Effector memory CD4-positive, alpha-beta T cell (primary cell): ENCODE measurements at places on chromosomes 1 and 21.

- no peaks in the 10 kb centered on the region for H3K4me1 ChIP-seq
- H3K27ac ChIP-seq: no peak overlapping the region
- H3K27me3 ChIP-seq: no peaks in the 10 kb centered on the region
- no peak overlapping the region for H3K4me3 ChIP-seq
- no peaks in the 10 kb centered on the region for H3K36me3 ChIP-seq
Measured at GRCh38 chr1:175090780-175091179, 23.1 kb downstream of the TNN start.

- H3K4me1 ChIP-seq: no peaks in the 10 kb centered on the region
- DNase-seq: no peak
- H3K4me3 ChIP-seq: no peak overlapping the region
- H3K27ac ChIP-seq: no peak overlapping the region
- H3K36me3 ChIP-seq: no peaks in the 10 kb centered on the region
Measured at GRCh38 chr1:233387585-233387984, 60.1 kb downstream of the MAP3K21 start.

GRCh38 chr1:203567596-203567995 is 59.0 kb upstream of the ATP2B4 start:
- no peak for DNase-seq
- no peaks in the 10 kb centered on the region for H3K4me1 ChIP-seq
- no peak overlapping the region for H3K27ac ChIP-seq
- H3K36me3 ChIP-seq: no peaks in the 10 kb centered on the region
- no peaks in the 10 kb centered on the region for H3K27me3 ChIP-seq
- no peak overlapping the region for H3K4me3 ChIP-seq

GRCh38 chr1:47511825-47512224 is 74.0 kb downstream of the FOXD2 start:
- no peak for DNase-seq
- H3K36me3 ChIP-seq: no peaks in the 10 kb centered on the region
- no peak overlapping the region for H3K27ac ChIP-seq
- H3K4me3 ChIP-seq: no peak overlapping the region
- peaks cover 36% of the 10 kb centered on the region for H3K27me3 ChIP-seq

GRCh38 chr1:197915260-197915861 is 1.8 kb upstream of the LHX9 start:
- peak overlapping the region; percentile 3 for H3K4me3 ChIP-seq
- no peaks in the 10 kb centered on the region for H3K36me3 ChIP-seq
- H3K27ac ChIP-seq: no peak overlapping the region
- peaks cover 78% of the 10 kb centered on the region for H3K4me1 ChIP-seq

- DNase-seq: no peak
- H3K4me3 ChIP-seq: no peak overlapping the region
- H3K36me3 ChIP-seq: no peaks in the 10 kb centered on the region
- H3K27me3 ChIP-seq: no peaks in the 10 kb centered on the region
- no peak overlapping the region for H3K27ac ChIP-seq
Measured at GRCh38 chr1:185367218-185367617, 50.2 kb upstream of the IVNS1ABP start.

DNA sequence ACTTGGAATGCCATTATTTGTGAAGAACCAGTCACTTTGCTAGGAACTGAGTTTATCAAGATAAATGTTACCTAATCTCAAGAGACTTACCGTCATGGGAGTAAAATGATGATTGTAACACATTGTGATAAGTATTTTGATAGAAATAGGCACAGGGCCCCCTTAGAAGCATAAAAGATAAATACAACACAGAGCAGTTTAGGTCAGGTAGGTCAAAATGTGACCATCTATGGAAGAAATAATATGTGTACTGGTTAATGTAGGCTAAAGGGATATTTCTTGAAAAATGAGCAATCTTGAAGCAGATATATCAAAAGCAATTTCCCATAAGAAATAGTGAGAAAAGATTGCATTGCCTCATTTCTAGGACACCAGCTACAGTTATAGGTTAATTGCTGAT is 1386.8 kb upstream of the ADGRL2 start:
- DNase-seq: no peak
- H3K27ac ChIP-seq: no peak overlapping the region
- H3K27me3 ChIP-seq: no peaks in the 10 kb centered on the region
- H3K36me3 ChIP-seq: no peaks in the 10 kb centered on the region

- H3K27me3 ChIP-seq: no peaks in the 10 kb centered on the region
- peak; percentile 33 for DNase-seq
- H3K4me3 ChIP-seq: peak within 1 kb of the TSS; percentile 67
- H3K36me3 ChIP-seq: no peaks in the 10 kb centered on the region
Measured at GRCh38 chr1:159009704-159010361, at the start of gene IFI16. Gene IFI16, plus strand, starts transcription at chr1:159009907. Its CDS starts 4,774 bp downstream, at chr1:159014681.

GRCh38 chr21:28212061-28212460 is 780.6 kb downstream of the LTN1 start:
- H3K4me1 ChIP-seq: no peaks in the 10 kb centered on the region
- no peaks in the 10 kb centered on the region for H3K36me3 ChIP-seq
- no peak overlapping the region for H3K27ac ChIP-seq
- no peak overlapping the region for H3K4me3 ChIP-seq

DNA sequence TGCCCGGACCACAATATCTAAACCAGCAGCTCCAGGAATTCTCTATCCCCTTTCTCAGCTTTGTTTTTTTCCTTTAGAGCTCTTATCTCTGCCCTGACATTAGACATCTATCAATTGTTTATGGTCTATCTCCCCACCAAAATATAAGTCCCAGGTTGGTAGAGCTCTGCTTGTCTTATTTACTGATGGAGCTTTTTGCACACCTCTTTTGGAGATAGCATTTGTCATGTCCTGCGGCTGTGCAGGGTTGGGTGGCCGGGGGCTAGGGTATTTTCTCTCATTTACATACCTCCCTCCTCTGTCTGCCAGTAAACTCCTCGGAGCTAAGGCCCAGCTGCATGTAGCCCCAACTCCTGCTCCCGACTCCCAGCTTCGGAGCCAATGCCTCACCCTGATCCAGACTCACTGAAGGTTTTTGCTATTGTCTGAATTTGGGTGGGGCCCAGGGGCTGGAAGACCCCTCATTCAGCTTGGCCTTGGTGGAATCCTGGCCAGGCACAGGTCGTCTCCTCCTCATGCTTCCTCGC is 11.1 kb upstream of the PDE9A start:
- DNase-seq: no peak
- no peaks in the 10 kb centered on the region for H3K27me3 ChIP-seq
- no peaks in the 10 kb centered on the region for H3K36me3 ChIP-seq
- no peak overlapping the region for H3K4me3 ChIP-seq
- no peak overlapping the region for H3K27ac ChIP-seq

- no peak overlapping the region for H3K4me3 ChIP-seq
- H3K27me3 ChIP-seq: no peaks in the 10 kb centered on the region
- H3K36me3 ChIP-seq: peaks cover 10% of the 10 kb centered on the region
- no peak for DNase-seq
- peaks cover 6% of the 10 kb centered on the region for H3K4me1 ChIP-seq
- no peak overlapping the region for H3K27ac ChIP-seq
Measured at GRCh38 chr1:244056577-244056976, 5.5 kb downstream of the ZBTB18 start.
